Activated naive CD4-positive, alpha-beta T cell treated with Interleukin-2 at 50 U/mL for 16 hours (primary cell): ENCODE measurements at places on chromosomes 2 and 18.

- DNase-seq, result peak; percentile 83
Observed at GRCh38 chr2:226800941-226801784, 1.5 kb upstream of the IRS1 start.

GRCh38 chr2:11121099-11121822 is 34.0 kb upstream of the SLC66A3 start:
- DNase-seq, result no peak

GRCh38 chr2:25672494-25673299 is 680 bp downstream of the DTNB start:
- peak; percentile 76 for DNase-seq

DNA sequence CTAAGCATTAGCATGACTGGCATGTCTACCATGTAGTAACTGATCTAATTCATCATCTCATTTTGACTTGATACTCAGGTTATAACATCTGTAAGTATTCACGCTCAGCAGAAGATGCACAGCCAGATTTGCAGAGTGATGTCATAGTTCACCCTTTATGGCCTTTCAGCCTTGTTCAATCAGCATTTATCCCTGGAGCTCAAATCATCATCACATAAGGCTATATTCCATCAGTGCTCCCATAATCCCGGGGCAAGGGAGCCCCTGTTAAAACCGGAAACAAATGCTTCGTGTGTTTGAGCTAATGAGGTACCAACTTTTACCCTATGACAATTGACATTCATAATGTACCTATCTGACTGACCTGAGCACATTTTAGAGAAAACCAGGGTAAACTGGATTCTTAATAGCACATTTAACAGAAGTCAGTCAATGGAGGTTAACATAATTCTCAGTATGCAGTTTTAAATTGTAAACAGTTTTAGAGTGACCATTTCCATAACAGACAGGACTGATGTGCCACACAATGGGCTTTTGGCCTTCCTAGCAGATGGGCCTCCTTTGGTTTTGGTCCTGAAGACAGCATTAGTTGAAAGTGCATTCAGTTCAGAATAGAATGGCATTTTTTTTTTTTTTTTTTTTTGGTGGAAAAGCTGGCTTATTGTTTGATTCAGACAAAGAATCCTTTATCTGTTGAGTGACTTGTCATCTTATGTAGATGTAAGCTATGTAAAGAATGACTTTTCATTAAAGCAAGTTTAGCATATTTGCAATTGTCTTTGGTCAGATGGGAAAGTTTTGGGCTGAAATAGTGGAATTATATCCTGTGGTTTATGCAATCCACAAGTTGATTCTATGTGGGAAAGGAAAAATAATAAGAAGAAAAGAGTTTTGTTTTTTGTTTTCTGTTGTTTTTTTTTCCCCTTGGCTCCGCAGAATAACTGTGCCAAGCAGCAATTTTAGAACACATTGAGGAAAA is 866.0 kb upstream of the ACVR2A start:
- no peak for DNase-seq

- DNase-seq, result no peak
Observed at GRCh38 chr2:119233326-119234020, 9.8 kb downstream of the STEAP3 start.

- no peak for DNase-seq
Observed at GRCh38 chr2:189658306-189659212, 2.7 kb upstream of the ASNSD1 start.

DNA sequence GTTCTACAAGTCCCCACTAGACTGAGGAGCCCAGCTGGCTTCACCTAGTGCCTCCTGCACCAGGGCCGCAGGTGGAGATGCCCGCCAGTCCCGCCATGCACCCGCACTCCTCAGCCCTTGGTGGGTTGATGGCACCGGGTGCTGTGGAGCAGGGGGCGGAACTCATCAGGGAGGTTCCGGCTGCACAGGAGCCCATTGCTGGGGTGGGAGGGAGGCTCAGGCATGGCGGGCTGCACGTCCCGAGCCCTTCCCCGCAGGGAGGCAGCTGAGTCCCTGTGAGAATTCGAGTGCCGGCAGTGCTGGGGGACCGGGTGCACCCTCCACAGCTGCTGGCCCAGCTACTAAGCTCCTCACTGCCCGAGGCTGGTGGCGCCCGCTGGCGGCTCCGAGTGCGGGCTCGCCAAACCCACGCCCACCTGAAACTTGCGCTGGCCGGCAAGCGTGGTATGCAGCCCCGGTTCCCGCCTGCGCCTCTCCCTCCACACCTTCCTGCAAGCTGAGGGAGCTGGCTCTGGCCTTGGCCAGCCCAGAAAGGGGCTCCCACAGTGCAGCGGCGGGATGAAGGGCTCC is 252.7 kb upstream of the TCF4 start:
- DNase-seq, result no peak

- DNase-seq, result no peak
Observed at GRCh38 chr2:47568164-47568850, 165.4 kb downstream of the MSH2 start.

DNA sequence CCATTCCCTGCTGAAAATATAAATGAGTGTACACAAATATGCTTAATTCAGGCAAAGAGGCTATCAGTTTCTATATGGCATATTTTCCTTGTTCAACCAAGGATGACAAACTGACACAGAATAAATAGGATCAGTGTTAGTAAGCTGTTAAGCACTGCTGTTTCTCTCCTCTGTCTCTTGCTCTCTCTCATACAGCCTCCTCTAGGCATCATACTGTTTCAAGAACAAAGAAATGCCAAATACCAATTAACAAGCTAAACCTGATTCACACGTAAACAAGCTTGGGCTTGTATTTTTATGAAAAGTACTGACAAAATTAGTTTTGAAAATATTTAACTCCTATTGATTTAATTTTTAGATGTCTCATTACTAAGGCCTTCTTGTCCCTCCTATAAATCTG is 1027.2 kb upstream of the ACVR2A start:
- no peak for DNase-seq

- DNase-seq, result no peak
Observed at GRCh38 chr2:1686784-1687105, 57.6 kb downstream of the PXDN start.

DNA sequence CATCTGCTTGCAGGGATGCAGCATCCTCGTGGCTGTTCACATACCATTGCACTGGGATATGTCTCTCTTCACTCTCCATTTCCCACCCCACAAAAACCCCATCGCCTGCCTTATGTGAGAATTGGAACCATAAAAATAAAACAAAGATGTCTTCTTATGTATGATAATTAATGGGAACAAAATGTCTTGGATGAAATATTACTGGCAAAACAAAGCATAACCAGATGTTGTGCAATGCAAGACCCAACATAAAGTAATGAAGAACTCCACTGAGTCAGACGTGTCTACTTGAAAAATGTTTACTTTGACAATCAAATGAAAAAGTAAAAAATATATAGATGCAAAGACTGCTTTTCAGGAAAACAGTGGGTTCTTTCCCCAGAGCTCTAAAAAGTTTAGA is 611.3 kb upstream of the SYT4 start:
- no peak for DNase-seq

- no peak for DNase-seq
Observed at GRCh38 chr18:49631146-49631866, 69.4 kb downstream of the LIPG start.
